ENCODE measurements at places on chromosomes 13 and 19.

- DNase-seq = no peak
Observed at GRCh38 chr13:45846681-45847080, 4.9 kb downstream of the SIAH3 start.

- DNase-seq = no peak
Observed at GRCh38 chr13:58882516-58882915, 1251.0 kb downstream of the PCDH17 start.

DNA sequence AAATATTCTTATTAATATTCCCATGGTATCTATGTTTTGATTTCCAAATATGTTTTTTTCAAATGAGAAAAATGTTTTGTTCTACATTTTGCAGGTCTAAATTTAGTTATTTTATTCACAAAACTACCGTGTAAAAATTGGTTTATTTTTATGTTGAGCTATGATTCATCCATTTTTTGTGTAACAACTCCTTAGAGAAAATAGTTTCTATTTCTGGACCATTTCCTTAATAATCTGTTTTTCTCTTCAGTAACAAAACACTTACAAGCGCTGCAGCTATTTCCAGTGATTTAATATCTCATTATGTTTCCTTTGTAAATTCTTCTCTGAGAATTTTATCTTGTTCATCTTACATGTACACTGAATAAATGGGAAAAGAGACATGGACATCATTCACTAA lies 550.7 kb upstream of the SLITRK5 start:
- DNase-seq = no peak

DNA sequence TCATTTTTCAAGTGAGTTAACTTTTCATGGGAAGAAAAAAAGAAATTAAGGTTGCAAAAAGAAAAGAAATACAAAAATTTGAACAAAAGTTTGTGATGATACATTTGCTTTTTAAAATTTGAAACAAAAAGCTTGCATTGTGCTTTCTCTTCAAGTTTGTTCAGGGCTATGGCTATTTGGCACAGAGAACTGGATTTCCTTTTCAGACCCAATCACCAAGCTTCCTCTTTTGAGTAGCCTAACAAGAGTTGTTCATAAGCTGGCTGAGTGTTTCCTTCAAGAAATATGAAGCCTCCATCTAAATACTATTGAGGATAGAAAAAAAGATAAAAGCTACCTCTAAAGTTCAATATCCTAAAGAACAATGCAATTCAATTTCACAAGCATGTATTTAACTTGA lies 787.8 kb downstream of the LIG4 start:
- DNase-seq = no peak

GRCh38 chr13:75558145-75558840 lies 8.7 kb downstream of the UCHL3 start:
- DNase-seq = no peak

All from AG09319 (cell line).